ENCODE measurements at places on chromosomes 13 and 19. TPM values are rescaled to one million over a fixed set of nuclear protein-coding genes. Genes with fewer than 3 reads are reported as not detected.

DNA sequence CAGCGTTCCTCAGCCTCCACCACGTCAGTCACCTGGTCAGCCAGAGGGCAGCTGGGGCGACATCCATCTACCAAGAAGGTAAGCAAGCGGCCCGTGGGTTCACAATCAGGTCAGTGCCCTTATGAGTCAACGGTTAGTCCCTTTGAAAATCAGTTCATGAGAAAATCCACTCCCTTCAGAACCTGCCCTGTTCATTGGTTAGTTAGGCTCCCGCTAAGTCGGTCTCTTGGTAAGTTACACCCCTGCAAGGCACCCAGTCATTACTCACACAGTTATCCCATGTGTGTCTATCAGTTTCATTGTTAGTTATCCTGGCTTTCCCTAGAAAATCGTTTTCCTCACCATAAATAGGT, 564 bp downstream of the SIGLECL1 start:
- DNase-seq, result no peak

GRCh38 chr13:71714802-71715375, 152.1 kb downstream of the DACH1 start:
- no peak for DNase-seq

DNA sequence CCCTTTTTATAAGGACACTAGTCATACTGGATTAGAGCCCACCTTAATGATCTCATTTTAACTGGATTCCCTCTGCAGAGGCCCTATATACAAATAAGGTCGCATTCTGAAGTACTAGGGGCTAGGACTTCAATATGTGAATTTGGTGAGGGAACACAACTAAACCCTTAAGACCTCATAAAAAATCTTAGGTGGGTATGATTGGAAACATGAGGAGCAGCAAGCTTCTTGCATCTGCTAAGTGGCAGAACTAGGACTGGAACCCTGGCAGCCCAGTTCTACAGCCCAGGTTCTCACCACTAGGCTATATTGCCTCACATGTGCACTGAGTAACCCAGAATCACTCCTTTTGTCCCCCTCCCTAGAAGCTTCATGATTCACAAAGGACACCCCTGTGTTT, 17.1 kb upstream of the GRWD1 start:
- no peak for DNase-seq

GRCh38 chr13:97885641-97886040, 67.8 kb upstream of the IPO5 start:
- no peak for DNase-seq

DNA sequence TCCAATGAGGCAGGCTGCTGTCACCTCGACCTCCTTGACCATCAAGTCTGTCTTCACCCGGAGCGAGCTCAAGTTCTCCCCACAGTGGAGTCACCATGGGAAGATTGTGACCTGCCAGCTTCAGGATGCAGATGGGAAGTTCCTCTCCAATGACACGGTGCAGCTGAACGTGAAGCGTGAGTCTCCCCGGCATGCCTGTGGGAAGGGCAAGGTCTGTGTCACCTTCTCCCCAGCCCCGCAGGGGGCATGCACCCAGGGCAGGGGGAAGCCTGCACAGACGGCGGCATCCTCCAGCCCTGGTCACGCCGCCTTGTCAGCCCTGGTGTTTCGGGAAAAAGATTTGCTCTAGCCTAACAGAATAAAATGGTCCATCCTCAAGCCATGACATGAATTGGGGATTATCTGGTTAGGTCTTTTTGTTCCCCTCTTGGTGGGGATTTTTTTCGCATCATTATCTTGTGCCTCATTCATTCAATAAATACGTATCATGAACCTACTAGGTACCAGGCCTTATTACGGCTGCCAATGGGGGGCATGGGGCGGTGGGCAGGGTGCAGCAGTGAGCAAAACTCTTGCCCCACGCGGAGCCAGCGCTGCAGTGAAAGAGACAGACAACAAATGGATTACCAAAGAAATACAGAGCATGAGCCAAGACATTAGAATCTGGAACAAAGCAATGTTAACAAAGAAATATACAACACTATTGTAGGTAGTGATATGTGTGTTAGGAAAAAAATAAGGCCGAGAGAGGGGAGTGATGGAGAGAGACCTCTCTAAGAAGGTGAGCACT, 7.4 kb downstream of the CD22 start:
- no peak for DNase-seq

DNA sequence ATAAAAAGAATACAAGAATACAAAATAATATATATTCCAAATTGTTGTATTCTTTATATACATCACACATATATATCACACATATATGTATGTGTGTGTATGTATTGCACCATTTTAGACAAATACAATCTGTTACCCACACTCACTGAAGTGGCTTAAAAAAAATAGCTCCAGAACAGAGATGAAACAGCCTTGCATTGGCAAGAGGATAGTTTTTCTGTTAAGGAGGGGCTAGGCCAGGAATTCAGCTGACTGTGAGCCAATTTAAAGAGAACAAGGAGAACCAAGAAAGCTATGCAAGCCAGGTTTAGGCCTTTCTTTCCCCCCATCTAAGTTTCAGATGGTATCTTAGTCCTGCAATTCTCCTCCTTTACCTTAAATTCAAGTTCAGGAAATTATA, 257.5 kb downstream of the MZT1 start:
- no peak for DNase-seq

- peak; percentile 28 for DNase-seq
Observed at GRCh38 chr13:41268764-41269163, 5.4 kb upstream of the MTRF1 start.

- no peak for DNase-seq
Observed at GRCh38 chr13:24179486-24179850, 18.9 kb downstream of the SPATA13 start.

DNA sequence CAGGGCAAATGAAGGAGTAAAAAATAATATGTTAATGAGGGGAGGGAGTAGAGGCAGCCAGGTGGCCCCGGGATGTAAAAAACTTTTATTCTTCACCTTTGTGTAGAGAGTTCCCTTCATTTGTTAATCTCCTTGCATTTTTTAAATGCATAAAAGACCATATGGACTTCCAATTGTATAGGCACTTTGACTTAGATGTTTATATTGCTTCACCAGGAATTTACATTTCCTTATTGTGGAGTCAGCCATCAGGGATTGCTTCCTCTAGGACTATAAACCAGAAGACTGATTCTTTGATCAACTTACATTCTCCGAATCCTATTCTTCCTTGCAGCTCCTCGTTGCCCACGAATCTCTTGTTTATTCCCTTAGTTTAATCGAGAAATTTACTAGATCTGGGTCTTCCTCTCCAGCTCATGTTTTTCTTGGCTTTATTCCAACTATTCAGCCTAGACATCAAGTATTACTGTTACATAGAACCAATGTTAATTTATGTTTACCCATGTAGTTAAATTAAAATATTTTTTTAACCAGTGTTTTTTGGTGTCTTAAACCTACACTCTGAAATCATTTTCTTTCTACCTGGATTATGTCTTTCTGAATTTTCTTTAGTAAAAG, 1187.0 kb upstream of the SLC10A2 start:
- DNase-seq, result no peak

- peak; percentile 18 for DNase-seq
Observed at GRCh38 chr13:44188257-44188656, 185.4 kb upstream of the SERP2 start.

- no peak for DNase-seq
Observed at GRCh38 chr13:21328201-21328600, 130.9 kb downstream of the ZDHHC20 start.

- DNase-seq, result no peak
Observed at GRCh38 chr13:39401046-39401705, 201.8 kb downstream of the LHFPL6 start.

- no peak for DNase-seq
Observed at GRCh38 chr13:110706570-110707372, 855 bp upstream of the CARS2 start.

DNA sequence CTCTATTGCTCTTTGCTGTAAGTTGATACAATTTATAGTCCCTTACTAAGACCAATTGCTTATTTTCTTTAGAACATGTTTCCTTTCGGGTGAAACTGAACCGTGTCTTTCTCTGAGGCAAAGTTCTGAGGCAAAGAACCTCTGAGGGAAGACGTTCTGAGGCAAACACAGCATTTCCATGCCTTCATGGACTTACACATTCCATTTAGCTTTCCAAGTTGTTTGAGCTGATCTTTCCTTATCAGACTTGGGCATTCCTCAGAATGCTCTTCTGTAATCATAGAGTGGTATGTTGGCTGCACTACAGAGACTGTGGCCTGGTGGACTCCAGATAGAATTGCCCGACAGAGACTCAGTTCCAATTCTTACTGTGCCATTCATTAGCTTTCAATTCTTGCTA, 579.1 kb downstream of the KCTD12 start:
- peak; percentile 38 for DNase-seq

GRCh38 chr13:54183166-54183565, 1154.6 kb downstream of the OLFM4 start:
- no peak for DNase-seq

DNA sequence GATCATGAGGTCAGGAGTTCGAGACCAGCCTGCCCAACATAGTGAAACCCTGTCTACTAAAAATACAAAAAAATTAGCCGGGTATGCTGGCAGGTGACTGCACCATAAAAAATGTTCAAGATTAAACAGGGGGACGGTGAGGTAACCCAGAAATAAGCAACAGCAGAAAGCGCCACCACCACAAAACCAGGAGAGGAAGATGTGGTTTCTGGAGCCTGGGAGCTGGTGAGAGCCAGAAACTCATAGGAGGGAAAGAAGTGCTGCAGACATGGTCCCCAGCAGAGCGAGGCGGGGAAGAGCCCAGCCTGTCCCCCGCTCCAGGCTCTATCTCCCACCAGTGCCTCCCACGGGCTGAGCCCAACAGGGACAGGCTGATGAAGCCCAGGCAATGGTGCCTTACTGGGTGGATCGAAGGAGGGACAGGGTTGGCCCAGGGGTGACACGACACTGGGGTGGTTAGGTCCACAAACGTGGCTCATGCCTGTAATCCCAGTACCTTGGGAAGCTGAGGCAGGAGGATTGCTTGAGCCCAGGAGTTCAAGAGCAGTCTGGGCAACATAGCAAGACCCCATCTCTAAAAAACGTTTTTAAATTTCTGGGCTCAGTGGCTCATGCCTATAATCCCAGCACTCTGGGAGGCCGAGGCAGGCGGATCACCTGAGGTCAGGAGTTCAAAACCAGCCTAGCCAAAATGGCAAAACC, 19.0 kb downstream of the SPC24 start:
- no peak for DNase-seq

- peak; percentile 79 for DNase-seq
Observed at GRCh38 chr19:18846862-18847548, 15.2 kb downstream of the UPF1 start.

GRCh38 chr13:96817336-96817941, 176.8 kb downstream of the OXGR1 start:
- peak; percentile 30 for DNase-seq

GRCh38 chr19:5356918-5357317, 16.3 kb upstream of the PTPRS start:
- no peak for DNase-seq

GRCh38 chr19:48872884-48873475, 759 bp downstream of the PPP1R15A start:
- DNase-seq, result peak; percentile 96

- no peak for DNase-seq
Observed at GRCh38 chr19:39727070-39727800, 10.6 kb downstream of the CLC start.

Gene FFAR2
- not detected for total RNA-seq

Gene NKG7
- total RNA-seq, result not detected

Gene IQCN
- total RNA-seq, result 0.97 TPM

Gene PRRG2
- 0.43 TPM for total RNA-seq

Gene CGB8
- total RNA-seq, result not detected

Gene PSPN
- 1.7 TPM for total RNA-seq

Gene LINGO3
- total RNA-seq, result under 0.01 TPM

Gene NLRP7
- not detected for total RNA-seq

Gene IGFL2
- total RNA-seq, result not detected

Gene ACP5
- total RNA-seq, result 0.43 TPM

Gene WDR18
- total RNA-seq, result 77.3 TPM

Gene DAND5
- not detected for total RNA-seq

Gene MISP
- total RNA-seq, result under 0.01 TPM

Gene ATP4B
- total RNA-seq, result not detected

Measured in fibroblast of villous mesenchyme (primary cell).